ENCODE measurements at places on chromosomes 4 and X.

DNA sequence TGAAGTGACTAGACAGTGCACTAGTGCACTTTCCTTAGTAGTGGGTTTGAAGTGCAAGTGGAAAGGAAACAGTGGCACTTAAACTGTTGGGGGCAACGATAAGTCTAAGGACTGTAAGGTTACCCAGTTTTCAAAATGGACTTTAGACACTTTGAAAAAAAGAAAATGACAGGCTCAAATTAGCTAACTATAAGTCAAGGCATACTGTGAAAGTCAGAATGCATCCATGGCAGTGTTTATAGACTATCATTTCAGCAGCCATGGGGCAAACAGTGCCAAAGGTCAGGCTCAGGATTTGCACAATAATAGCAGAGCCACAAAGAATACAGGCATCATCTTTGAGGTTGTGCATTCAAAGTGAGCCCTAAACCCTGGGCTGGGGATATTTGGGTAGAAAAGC, 104.4 kb downstream of the CXCL13 start:
- peaks cover 2% of the 10 kb centered on the region for H3K4me1 ChIP-seq
- no peaks in the 10 kb centered on the region for H3K27me3 ChIP-seq
- DNase-seq: no peak
- no peak overlapping the region for H3K27ac ChIP-seq

- no peak for DNase-seq
- no peaks in the 10 kb centered on the region for H3K36me3 ChIP-seq
- no peak overlapping the region for H3K27ac ChIP-seq
- no peaks in the 10 kb centered on the region for H3K27me3 ChIP-seq
- peaks cover 5% of the 10 kb centered on the region for H3K4me1 ChIP-seq
Observed at GRCh38 chr4:26342328-26343037, 21.7 kb downstream of the RBPJ start.

- no peaks in the 10 kb centered on the region for H3K36me3 ChIP-seq
- no peaks in the 10 kb centered on the region for H3K27me3 ChIP-seq
- H3K4me1 ChIP-seq: no peaks in the 10 kb centered on the region
- no peak overlapping the region for H3K4me3 ChIP-seq
- DNase-seq: no peak
Observed at GRCh38 chr4:124121461-124121971, 591.0 kb downstream of the ANKRD50 start.

DNA sequence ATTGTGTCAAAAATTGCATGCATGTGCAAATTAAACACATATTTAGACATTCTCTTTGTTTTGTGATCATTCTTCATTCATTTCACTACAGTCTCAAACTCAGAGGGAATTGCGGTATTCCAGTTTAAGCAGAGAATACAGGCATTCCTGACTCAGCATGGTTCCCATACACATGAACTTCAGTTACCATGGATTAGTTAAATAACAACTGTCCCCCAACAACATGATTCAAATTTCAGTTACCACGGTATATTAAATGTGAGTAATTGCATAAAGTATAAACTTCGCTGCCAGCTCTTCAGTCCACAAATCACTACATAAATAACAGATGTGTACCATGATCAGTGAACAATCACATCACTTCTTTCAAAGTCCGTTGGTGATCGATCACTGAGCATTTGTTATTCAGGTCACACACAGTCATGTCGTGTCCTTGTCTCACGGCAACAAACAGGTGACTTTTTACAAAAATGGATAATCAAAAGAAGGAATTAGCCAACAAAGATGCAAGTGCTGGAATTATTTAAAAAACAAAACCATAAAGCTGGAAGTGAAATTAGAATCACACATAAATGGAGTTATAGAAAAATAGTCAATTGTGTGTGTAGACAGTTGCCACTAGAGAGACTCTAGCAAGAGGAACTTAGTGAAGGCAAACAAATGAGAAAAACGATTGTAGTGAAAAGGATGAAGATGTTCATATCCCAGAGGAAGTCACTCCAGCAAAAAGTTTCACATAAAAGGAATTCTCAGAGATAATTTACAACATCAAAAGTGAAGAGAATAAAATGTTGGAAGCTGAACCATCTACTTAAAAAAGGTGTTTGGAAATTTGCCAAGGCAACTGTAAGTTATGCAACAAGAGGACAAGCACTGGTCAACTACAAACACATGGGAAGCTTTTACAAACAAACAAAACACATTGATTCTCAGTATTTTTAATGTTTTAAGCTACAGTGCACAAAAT, 138.6 kb upstream of the SMARCAD1 start:
- H3K27me3 ChIP-seq: no peaks in the 10 kb centered on the region
- peaks cover 8% of the 10 kb centered on the region for H3K4me1 ChIP-seq
- no peaks in the 10 kb centered on the region for H3K36me3 ChIP-seq
- no peak overlapping the region for H3K27ac ChIP-seq
- DNase-seq: no peak

DNA sequence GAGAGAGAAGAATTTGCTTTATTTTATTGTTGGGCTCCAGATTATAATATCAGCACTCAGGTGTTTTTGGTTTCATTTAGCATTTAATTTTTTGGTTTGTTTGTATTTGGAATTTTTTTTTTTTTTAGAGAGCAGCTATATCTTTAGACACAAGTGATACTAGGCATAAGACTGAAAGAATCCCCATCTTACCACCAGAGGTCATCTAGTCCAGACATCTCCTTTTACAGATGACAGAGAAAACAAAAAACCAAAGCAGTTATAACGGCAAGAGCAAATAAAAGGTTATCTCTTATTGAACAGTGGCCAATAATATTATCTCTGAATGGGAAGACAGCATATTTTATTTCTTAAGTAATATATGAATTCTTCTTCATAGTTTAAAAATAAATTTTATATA, 22.8 kb downstream of the USP38 start:
- no peaks in the 10 kb centered on the region for H3K4me1 ChIP-seq
- H3K27ac ChIP-seq: no peak overlapping the region
- DNase-seq: no peak
- no peaks in the 10 kb centered on the region for H3K27me3 ChIP-seq
- H3K36me3 ChIP-seq: peaks cover 3% of the 10 kb centered on the region

GRCh38 chrX:72276478-72276953, 532 bp downstream of the RPS4X start:
- peak overlapping the region; percentile 90 for H3K4me3 ChIP-seq
- peaks cover 10% of the 10 kb centered on the region for H3K4me1 ChIP-seq
- DNase-seq: no peak
- no peaks in the 10 kb centered on the region for H3K27me3 ChIP-seq
- peaks cover 50% of the 10 kb centered on the region for H3K36me3 ChIP-seq

DNA sequence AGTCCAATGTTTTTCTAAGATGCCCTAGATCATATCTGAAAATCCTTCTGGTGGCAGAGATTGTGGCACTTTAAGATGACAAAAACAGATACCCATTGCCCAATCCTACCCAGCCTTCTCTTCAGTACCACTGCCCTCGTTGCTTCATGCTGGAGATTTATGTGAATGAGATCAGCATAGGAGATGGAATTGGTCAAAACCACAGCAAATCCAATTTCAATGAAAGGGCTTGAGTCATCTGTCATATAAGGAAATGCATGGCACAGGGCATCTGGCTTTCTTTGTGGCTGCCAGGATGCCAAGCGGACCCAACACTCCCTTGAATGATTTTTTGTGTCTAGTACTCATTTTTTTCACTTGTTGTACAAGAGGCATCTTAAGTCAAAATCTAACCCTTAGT, 16.8 kb downstream of the AFF2 start:
- peaks cover 5% of the 10 kb centered on the region for H3K27me3 ChIP-seq
- no peak overlapping the region for H3K4me3 ChIP-seq
- no peaks in the 10 kb centered on the region for H3K4me1 ChIP-seq
- DNase-seq: no peak
- no peaks in the 10 kb centered on the region for H3K36me3 ChIP-seq
- no peak overlapping the region for H3K27ac ChIP-seq

GRCh38 chr4:105951198-105951597, 55.9 kb downstream of the NPNT start:
- H3K27ac ChIP-seq: no peak overlapping the region
- H3K4me3 ChIP-seq: no peak overlapping the region
- H3K36me3 ChIP-seq: no peaks in the 10 kb centered on the region
- no peak for DNase-seq
- H3K4me1 ChIP-seq: peaks cover 2% of the 10 kb centered on the region

GRCh38 chrX:134669378-134670098, 11.3 kb upstream of the PLAC1 start:
- no peak for DNase-seq
- H3K27ac ChIP-seq: no peak overlapping the region
- H3K27me3 ChIP-seq: peaks cover 3% of the 10 kb centered on the region
- no peaks in the 10 kb centered on the region for H3K36me3 ChIP-seq

GRCh38 chrX:39017716-39018115, 216.5 kb downstream of the MID1IP1 start:
- no peaks in the 10 kb centered on the region for H3K36me3 ChIP-seq
- no peaks in the 10 kb centered on the region for H3K27me3 ChIP-seq
- no peak overlapping the region for H3K27ac ChIP-seq
- DNase-seq: peak; percentile 24
- H3K4me3 ChIP-seq: no peak overlapping the region
- H3K4me1 ChIP-seq: no peaks in the 10 kb centered on the region

DNA sequence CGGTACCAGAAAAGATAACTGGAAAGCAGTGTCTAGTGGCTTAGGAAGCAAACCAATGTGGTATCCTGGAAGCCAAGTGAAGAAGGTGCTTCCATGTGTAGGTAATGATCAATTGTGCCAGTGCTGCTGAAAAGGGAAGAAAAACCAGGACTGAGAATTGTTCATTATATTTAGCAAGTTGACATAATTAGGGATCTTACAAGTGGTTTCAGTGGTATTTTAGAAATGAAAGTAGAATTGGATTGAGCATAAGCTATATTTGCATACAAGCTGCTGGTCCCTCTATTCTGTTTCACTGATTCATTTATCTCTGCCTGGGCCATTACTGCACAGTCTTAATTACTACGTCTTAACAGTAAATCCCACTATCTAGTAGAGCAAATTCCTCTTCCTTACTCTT, 32.3 kb downstream of the PRDM8 start:
- no peak overlapping the region for H3K27ac ChIP-seq
- no peak overlapping the region for H3K4me3 ChIP-seq
- no peak for DNase-seq
- no peaks in the 10 kb centered on the region for H3K27me3 ChIP-seq

DNA sequence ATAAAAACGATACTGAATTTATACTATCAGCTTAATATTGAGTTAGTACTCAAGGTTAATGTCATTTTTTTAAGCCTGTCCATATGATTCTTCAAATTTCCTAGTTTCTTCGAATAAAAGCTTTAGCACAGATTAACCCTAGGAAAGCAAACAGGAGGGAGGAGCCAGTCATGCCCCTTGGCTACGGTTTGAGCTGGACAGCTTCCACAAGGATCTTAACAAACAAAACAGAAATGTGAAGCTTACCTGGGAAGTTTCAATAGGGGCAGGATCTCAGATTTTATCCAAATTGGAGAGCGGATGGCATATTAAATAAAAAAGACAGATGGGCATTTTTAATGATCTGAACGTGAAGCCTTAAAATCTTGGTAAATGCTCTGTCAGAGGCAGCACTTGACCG, 2.3 kb downstream of the NWD2 start:
- H3K27me3 ChIP-seq: peaks cover 63% of the 10 kb centered on the region
- no peaks in the 10 kb centered on the region for H3K36me3 ChIP-seq
- H3K4me1 ChIP-seq: peaks cover 10% of the 10 kb centered on the region

DNA sequence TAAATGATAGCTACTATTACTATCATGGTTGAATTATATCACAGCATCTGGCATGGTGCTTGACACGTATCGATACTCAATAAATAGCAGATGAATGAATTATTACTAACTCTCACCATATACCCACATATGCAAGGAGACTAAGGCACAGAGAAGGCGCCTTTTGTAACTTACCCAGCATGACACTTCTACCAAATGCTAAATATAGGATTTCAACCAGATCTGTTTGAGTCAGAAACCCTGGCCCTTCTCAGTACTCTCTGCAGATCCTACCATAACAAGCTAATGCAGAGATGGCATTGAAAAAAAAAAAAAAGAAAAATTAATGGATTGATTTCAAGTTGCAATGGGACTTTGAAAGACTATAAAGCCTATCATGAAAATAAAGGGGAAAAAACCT, 219.5 kb downstream of the DHX15 start:
- no peaks in the 10 kb centered on the region for H3K27me3 ChIP-seq
- H3K36me3 ChIP-seq: no peaks in the 10 kb centered on the region
- no peak for DNase-seq

GRCh38 chr4:186296481-186296880, 30.5 kb downstream of the F11 start:
- no peak overlapping the region for H3K27ac ChIP-seq
- no peaks in the 10 kb centered on the region for H3K4me1 ChIP-seq
- DNase-seq: no peak

DNA sequence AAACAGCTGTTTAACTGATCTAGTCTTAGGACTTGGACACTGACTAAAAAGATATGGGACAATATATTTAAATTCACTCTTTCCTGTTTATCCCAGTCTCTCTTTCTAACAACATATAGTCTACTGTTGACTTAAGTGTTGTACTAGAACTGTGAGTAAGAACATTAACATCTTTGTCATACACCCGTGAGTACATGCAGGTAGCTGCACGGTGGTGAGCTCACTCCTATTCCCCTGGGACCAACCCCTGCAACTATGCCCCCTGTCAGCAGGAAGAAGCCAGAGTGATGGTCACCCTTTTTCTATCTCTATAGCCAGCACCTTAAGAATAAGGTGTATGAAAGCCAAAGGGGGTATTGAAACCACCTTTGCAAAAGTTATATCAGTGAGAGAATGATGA, 17.6 kb downstream of the TBL1X start:
- H3K27me3 ChIP-seq: no peaks in the 10 kb centered on the region
- H3K4me3 ChIP-seq: no peak overlapping the region
- H3K27ac ChIP-seq: no peak overlapping the region
- DNase-seq: no peak

- no peak overlapping the region for H3K27ac ChIP-seq
- H3K36me3 ChIP-seq: no peaks in the 10 kb centered on the region
- no peak overlapping the region for H3K4me3 ChIP-seq
- H3K4me1 ChIP-seq: peaks cover 2% of the 10 kb centered on the region
- H3K27me3 ChIP-seq: no peaks in the 10 kb centered on the region
Observed at GRCh38 chr4:75069493-75070074, 136.7 kb downstream of the PARM1 start.

- H3K36me3 ChIP-seq: peaks cover 58% of the 10 kb centered on the region
- DNase-seq: no peak
- H3K27ac ChIP-seq: no peak overlapping the region
- H3K27me3 ChIP-seq: no peaks in the 10 kb centered on the region
Observed at GRCh38 chrX:34638116-34638515, 19.0 kb downstream of the TMEM47 start.

GRCh38 chr4:118585015-118585414, 100.2 kb upstream of the METTL14 start:
- no peak overlapping the region for H3K27ac ChIP-seq
- H3K4me3 ChIP-seq: no peak overlapping the region
- H3K27me3 ChIP-seq: no peaks in the 10 kb centered on the region
- no peaks in the 10 kb centered on the region for H3K36me3 ChIP-seq
- peaks cover 2% of the 10 kb centered on the region for H3K4me1 ChIP-seq

DNA sequence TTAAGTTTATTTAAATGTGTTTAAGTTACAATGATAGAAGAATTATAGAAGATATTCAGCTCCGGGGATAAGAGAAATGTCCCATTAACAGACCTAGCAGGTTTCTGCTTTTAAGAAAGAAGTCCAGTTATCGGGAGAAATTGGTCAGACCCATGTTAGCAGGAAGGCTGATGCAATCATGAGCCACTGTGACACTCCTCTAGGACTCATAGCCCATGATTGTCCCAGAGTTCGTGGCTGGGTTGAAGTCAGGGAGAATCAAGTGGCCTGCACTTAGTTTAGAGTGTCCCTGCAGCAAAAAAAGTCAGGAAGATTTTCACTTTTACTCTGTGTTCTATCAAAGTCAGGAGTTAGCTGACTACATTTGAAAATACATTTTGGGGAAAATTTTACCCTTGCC, 72.0 kb downstream of the TMEM144 start:
- no peaks in the 10 kb centered on the region for H3K36me3 ChIP-seq
- no peak overlapping the region for H3K27ac ChIP-seq
- H3K4me1 ChIP-seq: no peaks in the 10 kb centered on the region
- no peaks in the 10 kb centered on the region for H3K27me3 ChIP-seq
- no peak for DNase-seq
